ENCODE measurements at places on chromosomes 4 and X.

DNA sequence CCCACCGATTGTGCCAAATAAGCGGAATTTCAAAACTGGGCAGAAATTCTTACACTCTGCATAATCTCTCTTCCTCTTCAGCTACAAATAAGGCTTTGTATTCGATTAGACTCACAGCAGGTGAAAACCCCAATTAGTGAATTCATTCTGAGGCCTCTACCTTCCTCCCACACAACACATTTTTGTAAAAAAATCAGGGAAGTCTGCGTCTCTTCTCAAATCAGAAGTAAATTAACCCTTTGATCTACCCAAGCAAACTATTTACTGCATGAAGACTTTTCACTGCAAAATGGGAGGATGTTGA is 200.6 kb upstream of the FTHL17 start:
- DNase-seq: no peak

GRCh38 chrX:5051831-5052491 is 1176.7 kb downstream of the NLGN4X start:
- peak; percentile 1 for DNase-seq

GRCh38 chr4:26839534-26839951 is 21.1 kb upstream of the STIM2 start:
- DNase-seq: no peak

GRCh38 chr4:94127707-94128328 is 79.8 kb upstream of the SMARCAD1 start:
- no peak for DNase-seq

GRCh38 chr4:42574870-42575430 is 82.0 kb downstream of the ATP8A1 start:
- DNase-seq: no peak

- DNase-seq: no peak
Observed at GRCh38 chr4:141037446-141037845, 95.8 kb downstream of the RNF150 start.

- no peak for DNase-seq
Observed at GRCh38 chr4:48079972-48080391, 54.1 kb downstream of the TXK start.

DNA sequence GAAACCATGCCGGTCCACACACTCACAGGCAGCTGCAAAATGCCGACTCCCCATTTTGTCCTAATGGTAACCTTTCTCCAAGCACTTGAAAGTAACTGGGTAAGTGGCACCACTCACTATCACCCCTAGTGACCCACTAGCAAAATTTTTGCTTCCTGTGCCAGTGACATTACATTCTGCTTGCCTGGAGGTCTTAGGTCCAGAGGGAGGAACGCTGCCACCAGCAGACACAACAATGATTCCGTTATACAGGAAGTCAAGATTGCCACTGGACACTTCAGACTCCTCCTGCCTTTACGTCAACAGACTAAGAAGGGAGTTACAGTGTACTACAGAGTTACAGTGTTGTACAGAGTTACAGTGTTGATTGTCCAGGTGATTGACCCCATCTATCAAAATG is 11.8 kb upstream of the TMEM192 start:
- no peak for DNase-seq

DNA sequence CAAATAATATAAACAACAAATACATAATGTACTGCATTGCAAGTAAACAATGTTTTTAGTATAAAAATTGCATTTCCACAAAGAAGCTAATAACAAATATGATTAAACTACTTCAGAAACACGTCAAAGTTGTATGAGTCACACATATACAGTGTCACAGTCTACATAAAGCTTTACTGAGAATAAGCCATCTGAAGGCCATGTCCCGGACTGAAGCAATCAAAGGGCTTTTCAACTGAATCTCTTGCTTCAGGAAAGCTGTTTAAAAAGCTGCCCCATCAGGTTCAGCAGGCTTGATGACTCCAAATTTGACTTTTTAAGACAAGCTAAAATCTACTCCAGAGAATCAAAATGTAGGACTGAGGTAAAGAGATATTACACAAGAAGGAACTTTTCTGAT is 1476.8 kb downstream of the ADGRL3 start:
- no peak for DNase-seq

GRCh38 chr4:140049849-140050637 is 103.9 kb downstream of the MAML3 start:
- no peak for DNase-seq

- no peak for DNase-seq
Observed at GRCh38 chr4:125961626-125962025, 646.9 kb downstream of the FAT4 start.

- no peak for DNase-seq
Observed at GRCh38 chrX:150525061-150525919, 43.1 kb upstream of the MTM1 start.

DNA sequence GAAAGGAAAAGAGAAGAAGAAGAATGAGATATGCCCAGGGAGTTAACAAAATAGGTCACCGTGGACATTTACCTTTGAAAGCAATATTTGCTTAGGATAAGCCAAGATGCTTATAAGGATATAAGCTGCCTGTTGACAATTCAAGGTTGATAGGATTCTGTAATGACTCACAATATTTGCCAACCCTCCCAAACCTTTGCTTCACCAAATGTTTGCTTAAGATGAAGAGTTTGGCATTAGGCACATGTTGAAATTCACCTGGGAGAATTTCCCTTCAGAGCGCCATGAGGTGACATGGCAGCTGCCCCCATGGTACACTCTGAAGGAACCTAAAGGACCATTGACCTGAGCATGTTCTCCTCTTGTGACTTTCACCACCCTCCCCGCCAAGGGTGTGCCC is 4.6 kb downstream of the PALLD start:
- DNase-seq: no peak

- no peak for DNase-seq
Observed at GRCh38 chr4:88090898-88091297, 67.5 kb downstream of the ABCG2 start.

DNA sequence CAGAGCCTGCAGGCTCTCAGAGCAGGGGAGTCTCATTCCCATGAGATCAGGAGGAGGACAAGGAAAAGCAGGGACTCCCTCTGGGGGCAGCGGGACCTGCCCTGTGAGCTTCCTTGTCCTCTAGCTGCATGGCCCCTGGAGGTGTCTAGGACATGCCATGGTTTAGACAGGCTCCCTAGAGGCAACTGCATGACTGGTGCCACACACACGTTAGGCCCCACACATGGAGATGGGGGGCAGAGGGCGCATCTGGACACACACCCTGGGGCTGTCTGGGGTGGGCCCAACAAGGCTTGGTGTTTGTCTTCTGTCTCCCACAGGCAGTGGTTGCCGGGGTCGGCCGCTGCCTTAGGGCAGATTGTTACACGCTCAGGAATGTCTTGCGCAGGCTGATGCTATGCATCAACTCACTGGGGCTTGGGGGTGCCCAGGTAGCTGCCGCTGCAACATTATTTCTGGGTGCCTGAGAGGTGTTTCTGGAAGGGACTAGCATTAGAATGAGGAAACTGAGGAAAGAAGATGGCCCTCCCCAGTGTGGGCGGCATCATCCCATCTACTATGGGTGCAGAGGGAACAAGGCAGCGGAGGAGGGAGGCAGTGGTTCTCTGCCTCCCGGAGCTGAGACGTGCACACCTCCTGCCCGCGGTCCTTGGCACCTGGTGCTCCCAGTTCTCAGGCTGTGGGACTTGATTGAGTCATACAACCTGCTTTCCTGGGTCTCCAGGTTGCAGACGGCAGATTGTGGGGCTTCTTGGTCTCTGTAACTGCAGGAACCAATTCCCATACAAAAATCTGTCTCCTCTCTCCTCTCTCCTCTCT is 32.1 kb upstream of the GPR78 start:
- DNase-seq: no peak

DNA sequence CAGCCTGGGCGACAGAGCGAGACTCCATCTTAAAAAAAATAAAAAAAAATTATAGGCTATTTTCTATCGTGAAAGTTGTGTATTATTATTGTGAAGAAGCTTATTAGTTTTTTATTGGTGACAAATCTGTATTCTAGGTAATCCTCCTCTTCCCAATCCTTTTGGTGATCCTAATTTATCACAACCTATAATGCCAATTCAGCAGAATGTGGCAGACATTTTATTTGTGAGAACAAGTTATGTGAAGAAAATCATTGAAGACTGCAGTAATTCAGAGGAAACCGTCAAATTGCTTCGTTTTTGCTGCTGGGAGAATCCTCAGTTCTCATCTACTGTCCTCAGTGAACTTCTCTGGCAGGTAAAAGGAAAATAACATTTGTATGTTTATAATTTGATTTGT is 109.4 kb upstream of the DDX3X start:
- DNase-seq: no peak

GRCh38 chr4:100649417-100649816 is 131.6 kb upstream of the EMCN start:
- no peak for DNase-seq

- no peak for DNase-seq
Observed at GRCh38 chr4:145530189-145530588, 48.5 kb downstream of the SMAD1 start.

DNA sequence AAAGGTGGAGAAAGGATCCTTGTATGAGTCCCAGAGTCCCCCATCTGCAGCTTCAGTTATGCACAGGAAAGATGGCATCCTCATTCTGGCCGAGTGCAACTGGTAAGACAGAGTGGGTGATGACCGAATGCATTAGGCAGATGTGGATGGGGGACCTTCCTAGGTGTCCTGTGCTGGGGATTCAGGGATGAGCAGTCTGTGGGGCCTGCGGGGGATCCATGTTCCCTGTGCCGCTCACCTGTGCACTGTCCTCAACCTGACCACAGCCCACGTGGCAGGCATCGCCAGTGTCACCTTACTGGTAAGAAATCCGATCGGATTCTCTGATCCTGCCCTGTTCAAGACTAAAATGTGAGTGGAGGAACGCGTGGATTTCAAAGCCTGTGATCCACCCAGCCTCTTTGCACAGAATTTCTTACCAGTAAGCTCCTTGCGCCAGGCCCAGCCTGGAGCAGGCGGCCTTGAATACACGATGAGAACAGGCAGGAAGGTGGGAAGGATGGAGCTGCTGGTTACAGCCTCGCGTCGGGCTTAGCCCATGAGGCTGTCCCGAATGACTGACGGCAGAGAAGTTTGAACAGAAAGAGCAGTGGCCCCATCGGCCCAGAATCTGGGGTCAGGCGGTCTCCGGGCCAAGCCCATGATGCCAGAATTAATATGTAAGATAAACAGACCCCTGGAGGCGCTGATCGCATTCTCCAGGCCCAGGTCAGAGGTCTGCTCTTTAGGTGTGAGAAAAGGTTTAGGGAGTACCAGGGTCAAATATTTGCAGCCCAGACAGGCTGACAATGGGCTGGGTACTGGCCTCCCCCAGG is 56.5 kb downstream of the CPZ start:
- no peak for DNase-seq

DNA sequence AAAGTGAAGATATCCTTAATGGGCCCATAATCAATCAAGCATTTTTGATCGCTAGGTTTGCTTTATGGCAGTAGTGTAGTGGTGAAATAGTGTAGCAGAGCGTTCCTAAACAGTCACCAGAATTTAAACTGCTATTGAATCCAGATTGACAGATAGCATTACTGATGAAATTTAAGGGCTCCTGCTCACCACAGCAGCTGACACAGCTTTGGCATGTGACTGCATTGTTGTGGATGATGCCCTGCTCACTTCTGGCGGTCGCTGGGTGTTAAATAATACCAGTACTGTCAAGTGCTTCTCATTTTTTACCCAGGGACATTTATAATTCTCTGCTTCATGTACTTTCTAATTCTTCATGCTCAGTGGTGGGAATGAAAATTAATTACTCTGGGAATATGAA is 102.0 kb upstream of the ARHGAP24 start:
- no peak for DNase-seq

GRCh38 chr4:108405586-108405985 is 214.8 kb upstream of the RPL34 start:
- DNase-seq: no peak

- DNase-seq: no peak
Observed at GRCh38 chrX:53950130-53950733, 94.0 kb downstream of the PHF8 start.

DNA sequence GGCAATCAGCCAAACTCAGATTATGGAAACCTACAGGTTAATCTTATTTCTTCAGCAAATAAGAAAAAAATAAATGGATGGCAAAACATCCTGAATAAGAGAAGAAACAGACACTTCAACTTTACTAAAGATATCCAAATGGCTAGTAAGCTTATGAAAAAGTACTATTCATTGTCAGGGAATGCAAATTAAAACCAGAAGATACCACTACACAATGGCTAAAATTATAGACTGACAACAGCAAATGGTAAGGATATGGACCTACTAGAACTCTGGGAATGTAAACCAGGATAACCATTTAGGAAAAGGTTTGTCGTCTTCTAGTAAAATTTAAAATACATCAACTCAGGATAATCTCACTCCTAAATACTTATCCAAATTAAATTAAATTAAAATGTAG is 24.3 kb downstream of the GRSF1 start:
- no peak for DNase-seq

- DNase-seq: no peak
Observed at GRCh38 chr4:2066011-2066551, 7.0 kb downstream of the NAT8L start.

- no peak for DNase-seq
Observed at GRCh38 chr4:88043586-88044340, 36.3 kb downstream of the PKD2 start.

- no peak for DNase-seq
Observed at GRCh38 chr4:88860586-88860985, 163.0 kb upstream of the NAP1L5 start.

GRCh38 chr4:85697854-85698253 is 222.9 kb downstream of the ARHGAP24 start:
- no peak for DNase-seq

GRCh38 chr4:142120921-142121320 is 484.5 kb downstream of the IL15 start:
- DNase-seq: no peak

DNA sequence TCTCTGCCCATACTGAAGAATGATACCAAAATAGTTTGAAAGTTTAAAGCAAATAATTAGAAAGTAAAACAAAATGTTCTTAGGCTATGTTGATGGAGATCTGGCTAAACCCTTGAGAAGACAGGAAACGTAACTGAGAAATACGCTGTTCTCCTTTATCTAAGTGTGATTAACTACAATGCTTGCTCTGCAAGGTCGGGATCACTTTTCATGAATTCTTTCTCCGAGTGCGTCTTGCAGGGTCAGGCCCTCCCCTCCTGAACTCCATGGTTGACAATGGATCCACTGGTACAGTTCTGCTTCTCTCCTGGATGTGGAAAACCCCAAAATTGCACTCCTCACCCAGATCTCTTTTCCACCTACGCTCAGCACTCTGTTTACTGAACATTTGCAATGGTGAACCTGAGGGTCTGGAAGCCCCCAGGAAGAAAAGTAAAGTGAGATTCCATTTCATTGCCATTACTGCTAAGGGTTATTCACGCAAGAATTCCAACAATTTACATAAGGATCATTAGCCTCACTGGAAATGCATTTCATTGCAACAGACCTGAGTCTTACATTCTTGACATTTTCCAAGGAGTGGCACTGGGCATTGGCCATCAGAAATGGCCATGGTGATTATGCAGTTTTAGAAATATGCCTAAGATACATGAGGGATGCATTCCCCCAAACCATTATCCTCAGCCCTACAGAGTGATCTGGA is 24.6 kb upstream of the WWC2 start:
- no peak for DNase-seq
